ENCODE measurements at places on chromosomes 7 and 10. TPM values are rescaled to one million over a fixed set of nuclear protein-coding genes. Genes with fewer than 3 reads are reported as not detected.
A peak's percentile ranks its signal among the peaks of the same experiment; 100 is the strongest.

The TRIM73 gene
- total RNA-seq = 0.35 TPM

The TACR2 gene
- total RNA-seq = 0.05 TPM

The TMEM176A gene
- total RNA-seq = 0.35 TPM

The CYP17A1 gene
- total RNA-seq = 0.45 TPM

The HMX2 gene
- not detected for total RNA-seq

The ACSM6 gene
- total RNA-seq = 0.10 TPM

The ITPRID1 gene
- total RNA-seq = not detected

The PLA2G12B gene
- 0.05 TPM for total RNA-seq

The SFXN2 gene
- 5.6 TPM for total RNA-seq

- DNase-seq = no peak
Measured at GRCh38 chr7:38463277-38464225, 167.6 kb downstream of the AMPH start.

DNA sequence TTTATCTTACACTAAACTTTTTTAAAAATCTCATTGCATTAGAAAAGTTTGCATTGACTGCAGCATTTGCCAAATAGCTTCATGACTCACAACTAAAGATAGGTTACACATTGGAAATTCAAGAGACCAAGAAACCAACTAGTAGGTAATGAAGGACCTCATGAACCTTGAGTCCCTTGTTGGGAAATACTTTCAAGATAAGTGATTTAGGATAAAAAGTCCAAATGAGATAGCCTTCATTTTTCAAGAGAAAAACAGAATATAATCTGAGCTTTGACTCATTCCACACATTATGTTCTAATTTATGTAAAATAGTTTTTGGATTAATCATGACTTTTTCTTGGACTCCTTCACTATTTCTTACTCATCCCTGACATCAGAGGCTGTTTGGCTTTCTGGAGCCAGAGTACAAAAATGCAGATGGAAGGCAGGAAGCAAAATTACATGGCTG lies 13.1 kb upstream of the LIPF start:
- DNase-seq = peak; percentile 86

DNA sequence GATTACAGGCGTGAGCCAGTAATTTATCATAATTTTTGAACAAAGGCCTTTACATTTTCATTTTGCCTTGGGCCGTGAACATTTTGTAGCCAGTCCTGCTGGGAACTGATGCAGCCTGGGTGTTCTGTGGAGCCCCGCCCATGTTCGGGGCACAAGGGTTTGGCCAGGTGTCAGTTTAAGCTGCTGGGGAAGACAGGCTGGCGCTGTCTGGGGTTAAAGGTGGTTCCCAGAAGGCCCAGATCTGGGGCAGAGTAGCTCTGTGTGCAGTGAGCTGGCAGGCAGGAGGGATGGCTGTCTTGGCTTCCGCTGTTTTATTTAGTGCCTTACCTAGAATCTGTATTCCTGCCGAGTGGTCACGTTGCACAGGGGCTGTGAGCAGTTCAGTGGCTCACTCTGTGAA lies 50.2 kb downstream of the DOCK1 start:
- DNase-seq = no peak

- DNase-seq = peak; percentile 51
Measured at GRCh38 chr7:105279688-105280007, 109.1 kb downstream of the SRPK2 start.

DNA sequence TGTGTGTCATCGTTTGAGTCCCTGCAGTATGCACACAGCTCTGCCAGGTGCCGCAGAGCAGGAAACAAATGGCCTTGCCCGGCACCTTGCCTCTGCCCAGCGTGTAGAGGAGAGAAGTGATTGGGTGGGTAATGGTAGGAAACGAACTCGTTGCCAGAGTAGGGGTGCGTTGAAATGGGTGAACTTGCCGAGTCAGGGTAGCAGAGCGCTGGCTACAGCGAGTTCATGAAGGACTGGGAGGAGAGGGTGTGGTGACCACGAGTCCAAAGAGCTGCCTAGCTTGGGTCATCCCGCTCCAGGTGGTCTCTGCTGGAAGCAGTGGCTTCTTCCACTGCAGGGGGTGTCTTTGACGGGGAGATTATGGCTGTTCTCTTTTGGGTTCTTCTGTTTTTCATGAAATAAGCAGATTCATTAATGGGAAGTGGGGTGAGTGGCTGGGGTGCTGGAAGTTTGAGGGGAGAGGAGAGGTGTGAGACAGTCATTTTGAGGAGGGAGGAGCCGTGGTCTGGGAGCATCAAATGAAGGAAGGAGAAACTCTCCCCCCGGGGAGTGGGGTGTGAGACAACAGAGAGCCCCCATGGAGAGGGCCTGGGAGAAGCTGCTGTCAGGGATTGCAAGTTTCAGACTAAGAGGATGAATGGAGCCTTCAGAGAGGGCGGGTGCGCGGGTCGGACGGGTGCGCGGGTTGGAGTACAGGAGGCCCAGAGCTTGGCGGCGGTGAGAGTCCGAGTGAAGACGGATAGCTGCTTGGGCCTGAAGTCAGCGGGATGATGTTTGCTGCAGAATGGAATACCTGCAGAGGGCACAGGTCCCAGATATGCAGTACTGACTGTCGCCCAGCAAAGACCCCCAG lies 26.2 kb downstream of the PPP2R2D start:
- DNase-seq = no peak

DNA sequence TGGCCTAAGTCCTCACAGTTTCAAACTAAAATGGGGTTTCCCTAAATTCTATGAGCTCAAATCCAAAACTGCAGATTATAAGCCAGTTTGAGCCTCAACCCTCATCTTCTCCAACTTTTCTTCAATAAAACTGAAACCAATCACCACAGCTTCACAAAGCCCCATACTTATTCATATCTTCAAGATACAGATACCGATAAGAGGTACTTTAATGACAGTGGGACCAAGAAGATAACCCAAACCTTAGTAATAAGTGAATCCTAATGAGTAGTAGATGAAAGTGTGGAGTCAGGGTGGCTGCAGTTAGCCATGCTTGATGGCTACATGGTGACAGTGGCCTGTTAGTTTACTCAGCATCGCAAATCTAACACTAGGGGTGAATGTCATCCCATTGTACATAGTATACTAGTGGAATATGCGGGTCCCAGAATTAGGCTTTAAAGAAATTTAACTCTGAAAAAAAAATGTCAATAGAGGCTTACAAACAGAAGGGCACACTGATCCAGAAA lies 395.8 kb upstream of the PHF14 start:
- no peak for DNase-seq

DNA sequence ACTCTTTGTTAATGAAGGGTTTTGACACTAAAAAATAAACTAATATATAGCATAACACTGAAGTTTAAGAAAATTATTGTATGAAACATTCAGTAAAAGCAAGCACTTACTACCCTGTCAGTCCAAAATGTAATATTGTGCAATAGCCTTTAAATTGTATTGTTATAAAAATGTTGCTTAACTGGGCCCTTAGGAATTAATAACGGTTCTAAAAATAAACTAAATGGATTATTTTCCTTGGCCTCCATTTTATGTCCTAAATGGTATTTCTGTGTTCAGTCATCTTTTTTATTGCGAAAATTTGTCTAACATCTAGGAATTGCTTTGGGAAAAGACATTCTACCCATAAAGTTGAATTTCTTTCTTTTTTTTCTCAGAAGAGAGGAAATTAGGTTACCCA lies 49.0 kb upstream of the ABI1 start:
- DNase-seq = no peak

DNA sequence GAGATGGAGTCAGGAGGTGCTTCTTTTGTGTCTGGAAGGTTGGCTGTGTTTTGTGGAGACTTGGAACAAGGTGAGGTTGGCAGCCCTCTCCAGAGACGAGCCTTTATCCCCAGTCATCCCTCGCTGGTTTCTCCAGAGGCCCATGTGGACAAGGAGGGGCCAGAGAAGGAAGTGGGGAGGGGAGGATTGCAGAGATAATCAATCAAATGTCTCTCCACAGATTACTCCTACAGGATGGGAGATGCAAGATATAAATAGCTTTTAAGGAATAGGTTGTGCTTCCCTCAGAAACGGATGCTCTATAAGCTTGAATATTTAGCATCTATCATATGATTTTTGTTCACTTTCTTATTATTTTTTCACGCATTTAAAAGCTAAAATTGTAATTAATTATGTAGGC lies 70.4 kb upstream of the VWDE start:
- no peak for DNase-seq

- DNase-seq = no peak
Measured at GRCh38 chr10:42865716-42866114, 83.1 kb downstream of the BMS1 start.

DNA sequence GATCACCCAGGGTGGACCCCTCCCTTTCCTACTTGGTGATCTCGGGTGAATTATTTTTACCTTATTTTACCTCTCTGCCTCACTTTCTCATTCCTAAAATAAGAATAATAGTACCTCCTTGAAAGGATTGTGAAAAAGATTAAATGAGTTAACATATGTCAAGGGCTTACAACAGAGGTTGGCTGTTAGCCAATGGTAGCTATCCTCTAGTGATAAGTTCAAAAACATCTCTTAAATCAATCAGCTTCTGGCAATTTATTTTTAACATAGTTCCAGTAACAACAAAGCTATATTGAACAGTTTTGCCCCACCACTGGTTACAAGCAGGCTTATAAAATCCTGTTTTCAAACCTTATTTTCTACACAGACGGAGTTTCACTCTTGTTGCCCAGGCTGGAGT lies 45.4 kb downstream of the TMEM168 start:
- no peak for DNase-seq

DNA sequence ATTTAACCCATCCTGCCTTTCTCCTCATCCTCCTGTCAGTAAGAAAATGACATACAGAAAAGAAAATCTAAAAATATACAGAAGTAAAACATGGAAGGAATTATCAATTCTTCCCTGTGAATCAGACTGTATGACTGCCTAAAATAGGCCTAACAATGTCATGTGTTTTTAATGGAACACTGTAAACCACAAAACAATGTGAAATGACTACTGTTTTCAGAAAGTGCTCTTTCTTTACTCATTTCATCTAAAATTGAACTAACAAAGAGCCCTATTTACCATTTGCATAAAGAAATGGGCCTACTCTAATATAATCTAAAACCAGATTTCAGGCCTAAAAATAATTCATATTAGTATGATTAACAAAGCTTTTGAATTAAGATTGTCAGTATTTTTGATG lies 35.7 kb downstream of the SEMA3E start:
- no peak for DNase-seq

GRCh38 chr10:79047875-79048638 lies 20.7 kb upstream of the ZMIZ1 start:
- DNase-seq = no peak

DNA sequence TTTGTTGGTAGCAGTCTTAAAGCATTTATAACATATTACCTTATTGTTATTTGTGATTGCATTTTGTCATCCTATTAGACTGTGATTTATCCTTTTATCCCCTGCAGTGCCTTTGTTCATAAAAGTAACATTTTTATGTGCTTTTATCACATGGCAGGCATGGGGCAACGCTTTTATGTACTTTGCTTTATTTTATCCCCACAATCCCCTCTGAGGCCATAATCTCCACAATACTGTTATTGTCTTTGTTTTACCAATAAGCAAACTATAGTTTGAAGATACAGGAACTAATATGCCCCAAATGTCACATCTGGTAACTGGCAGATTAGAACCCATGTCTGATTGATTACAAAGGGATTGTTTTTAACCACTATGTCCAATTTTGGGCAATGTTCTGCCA lies 613.5 kb downstream of the REEP3 start:
- DNase-seq = no peak

DNA sequence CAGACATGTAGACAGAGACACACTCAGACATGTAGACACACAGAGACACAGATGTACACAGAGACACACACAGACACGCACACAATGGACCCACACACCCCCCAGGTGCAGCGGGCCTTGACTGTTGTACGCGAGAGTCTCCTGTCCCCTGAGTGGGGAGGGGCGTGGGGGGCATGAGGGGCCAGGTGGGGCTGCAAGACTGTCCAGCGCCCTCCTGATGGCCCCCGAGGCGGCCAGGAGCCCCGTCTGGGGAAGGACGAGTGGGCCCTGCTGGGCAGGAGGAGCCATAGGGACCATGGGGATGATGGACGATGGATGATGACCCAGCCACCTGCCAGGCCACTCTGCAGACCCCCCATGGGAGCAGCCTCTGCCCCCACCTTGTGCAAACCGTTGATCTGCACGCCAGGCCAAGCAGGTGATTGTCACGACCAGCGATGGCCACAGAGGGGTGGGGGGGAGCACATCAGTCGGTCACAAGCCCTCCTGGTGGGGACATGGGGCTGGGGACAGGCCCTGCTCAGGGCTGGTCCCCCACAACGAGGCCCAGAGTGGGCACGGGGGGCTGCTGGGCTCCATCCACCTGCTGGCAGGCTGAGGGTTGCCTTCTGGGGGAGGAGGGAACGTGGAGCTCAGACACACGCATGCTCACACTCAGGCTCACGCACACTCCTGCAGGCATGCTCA lies 11.6 kb downstream of the VENTX start:
- DNase-seq = no peak

All from renal cortical epithelial cell (primary cell).